ENCODE measurements at places on chromosomes 6 and 20.
A peak's percentile ranks its signal among the peaks of the same experiment; 100 is the strongest.

- DNase-seq = no peak
Observed at GRCh38 chr6:97129106-97129505, 153.9 kb downstream of the MMS22L start.

DNA sequence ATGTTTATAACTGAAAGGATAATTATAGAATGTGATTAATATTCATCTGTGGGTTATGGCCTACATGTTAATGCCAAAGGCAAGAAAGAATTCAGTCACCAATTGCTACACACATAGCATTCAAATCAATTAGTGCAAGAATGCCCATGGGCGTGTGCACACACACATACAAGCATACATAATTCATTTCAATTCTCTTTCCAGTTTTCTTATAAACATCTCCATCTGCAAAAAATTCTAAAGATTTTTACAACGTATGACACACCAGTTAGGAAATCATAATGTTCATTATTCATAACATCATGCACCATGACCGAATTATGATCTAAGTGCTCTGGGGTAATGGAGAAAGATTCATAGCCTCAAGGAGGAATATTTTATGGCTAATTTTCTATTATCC is 111.0 kb upstream of the ADTRP start:
- DNase-seq = peak; percentile 80

DNA sequence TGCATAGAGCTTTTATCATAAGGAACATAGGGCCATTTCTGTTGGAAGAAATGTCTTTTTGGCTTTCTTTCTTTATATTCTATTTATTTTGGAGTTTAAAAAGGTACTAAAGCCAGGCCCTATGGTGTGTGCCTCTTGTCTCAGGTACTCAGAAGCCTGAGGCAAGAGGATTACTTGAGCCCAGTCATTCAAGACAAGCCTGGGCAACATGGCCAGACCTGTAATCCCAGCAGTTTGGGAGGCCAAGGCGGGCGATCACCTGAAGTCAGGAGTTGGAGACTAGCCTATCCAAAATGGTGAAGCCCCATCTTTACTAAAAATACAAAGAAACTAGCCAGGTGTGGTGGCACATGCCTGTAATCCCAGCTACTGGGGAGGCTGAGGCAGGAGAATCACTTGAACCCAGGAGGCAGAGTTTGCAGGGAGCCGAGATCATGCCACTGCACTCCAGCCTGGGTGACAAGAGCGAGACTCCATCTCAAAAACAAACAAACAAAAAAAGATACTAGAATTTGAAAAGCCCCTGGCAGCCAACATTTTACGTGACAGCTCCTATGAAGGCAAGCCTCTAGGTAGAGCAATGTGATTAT is 80.0 kb downstream of the CBFA2T2 start:
- no peak for DNase-seq

- DNase-seq = peak; percentile 47
Observed at GRCh38 chr20:7375905-7376304, 564.4 kb downstream of the HAO1 start.

DNA sequence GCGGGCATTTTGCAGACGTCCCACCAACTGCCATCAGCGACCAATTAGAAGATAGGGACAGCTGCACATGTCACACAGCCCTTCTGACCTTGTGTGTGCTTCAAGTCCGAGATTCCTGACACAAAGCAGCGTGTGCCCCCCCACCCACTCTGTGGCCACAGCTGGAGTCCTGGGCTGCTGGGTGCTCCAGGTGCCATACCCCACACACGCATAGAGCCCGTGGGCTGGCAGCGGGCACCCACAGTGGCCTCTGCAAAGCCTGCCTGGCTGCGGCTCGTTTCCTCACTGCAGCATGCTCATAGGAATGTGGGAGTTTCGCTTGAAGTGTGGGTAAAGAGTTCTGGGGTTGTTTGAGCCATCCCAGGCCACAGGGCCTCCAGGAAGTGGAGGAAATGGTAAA is 2.5 kb upstream of the ADRM1 start:
- no peak for DNase-seq

GRCh38 chr6:105880030-105880492 is 206.1 kb upstream of the PRDM1 start:
- peak; percentile 23 for DNase-seq

DNA sequence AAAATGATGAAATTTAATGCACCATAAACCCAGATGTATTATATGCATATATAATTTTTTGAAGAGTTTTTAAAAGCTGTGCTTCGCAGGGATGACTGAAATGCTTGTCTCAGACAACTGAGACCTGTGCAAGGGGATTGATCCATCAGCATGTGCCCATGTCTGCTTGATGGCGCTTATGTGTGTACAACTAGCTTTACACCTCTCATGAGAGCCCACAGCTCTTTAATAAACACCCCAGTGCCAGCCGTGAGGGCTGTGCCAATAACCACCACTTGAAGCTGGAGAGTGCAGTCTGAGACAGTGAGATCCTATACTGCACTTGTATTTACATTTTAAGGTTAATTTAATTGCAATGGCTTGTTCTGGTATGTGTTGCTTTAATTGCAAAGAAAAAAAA is 225.5 kb downstream of the BCKDHB start:
- DNase-seq = no peak

- no peak for DNase-seq
Observed at GRCh38 chr20:57573894-57574293, 13.0 kb downstream of the PCK1 start.

- no peak for DNase-seq
Observed at GRCh38 chr6:140319209-140319608, 944.8 kb upstream of the CITED2 start.

DNA sequence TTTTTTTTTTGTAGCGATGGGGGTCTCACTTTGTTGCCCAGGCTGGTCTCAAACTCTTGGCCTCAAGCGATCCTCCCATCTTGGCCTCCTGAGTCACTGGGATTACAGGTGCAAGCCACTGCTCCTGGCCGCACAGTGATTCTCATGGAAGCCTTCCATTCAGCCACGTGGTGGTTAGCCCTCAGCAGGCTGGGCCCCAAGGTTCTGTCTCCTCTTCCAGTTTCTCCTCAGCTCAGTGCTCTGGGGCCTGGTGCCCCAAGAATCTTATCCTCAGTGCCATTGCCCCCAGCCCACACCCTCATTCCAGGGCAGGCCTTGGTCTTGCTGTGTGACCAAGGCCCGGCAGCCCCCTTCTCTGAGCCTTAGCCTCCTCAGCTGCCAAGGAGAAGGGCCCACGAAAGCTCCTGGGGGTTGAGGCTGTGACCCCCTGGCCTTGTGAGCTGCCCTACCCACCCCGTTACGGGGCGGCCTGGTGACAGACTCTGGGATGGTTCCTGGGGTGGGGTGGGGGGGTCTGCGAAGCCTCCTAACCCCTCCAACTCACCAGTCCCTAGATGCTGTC is 16.4 kb downstream of the SRC start:
- DNase-seq = no peak

DNA sequence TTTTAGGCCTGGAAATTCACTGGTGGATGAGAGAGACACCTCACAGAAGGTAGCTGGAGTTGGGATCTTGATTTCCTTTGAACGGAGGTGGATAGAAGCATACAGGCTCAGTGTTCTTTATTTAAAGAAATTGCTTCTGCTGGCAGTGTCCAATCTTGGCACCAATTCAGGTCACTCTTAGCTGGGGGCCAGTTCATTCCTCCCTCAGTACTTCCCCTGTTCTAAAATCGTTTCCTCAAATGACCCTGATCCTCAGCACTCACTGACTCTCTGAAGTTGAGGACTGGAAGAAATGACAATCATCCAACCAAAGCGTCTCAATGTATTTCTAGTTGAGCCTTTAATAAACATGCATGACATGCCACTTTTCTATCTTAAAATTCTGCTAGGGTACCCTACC is 472.5 kb upstream of the BTBD3 start:
- no peak for DNase-seq

- no peak for DNase-seq
Observed at GRCh38 chr20:17452441-17452840, 78.7 kb downstream of the BFSP1 start.

DNA sequence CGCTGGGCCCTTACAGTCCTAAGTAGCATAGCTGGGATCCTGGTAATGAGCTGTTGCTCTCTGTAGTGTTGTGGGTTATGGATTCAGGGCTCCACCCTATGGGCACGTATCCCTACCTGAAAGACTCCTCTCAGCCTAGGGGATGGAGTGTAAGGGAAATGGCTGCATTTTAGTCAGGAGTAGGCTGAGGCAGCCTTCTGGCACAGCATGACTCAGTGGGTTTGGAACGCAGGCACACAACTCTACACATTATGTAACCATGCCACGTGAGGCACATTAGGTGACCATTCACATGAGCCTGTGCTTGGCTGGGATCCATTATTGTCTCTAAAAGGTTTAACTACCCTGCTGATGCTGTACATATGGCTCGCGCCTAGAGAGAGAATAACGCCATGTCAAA is 27.8 kb downstream of the HDDC2 start:
- peak; percentile 69 for DNase-seq

- DNase-seq = no peak
Observed at GRCh38 chr6:86118271-86118670, 475.6 kb upstream of the SYNCRIP start.

DNA sequence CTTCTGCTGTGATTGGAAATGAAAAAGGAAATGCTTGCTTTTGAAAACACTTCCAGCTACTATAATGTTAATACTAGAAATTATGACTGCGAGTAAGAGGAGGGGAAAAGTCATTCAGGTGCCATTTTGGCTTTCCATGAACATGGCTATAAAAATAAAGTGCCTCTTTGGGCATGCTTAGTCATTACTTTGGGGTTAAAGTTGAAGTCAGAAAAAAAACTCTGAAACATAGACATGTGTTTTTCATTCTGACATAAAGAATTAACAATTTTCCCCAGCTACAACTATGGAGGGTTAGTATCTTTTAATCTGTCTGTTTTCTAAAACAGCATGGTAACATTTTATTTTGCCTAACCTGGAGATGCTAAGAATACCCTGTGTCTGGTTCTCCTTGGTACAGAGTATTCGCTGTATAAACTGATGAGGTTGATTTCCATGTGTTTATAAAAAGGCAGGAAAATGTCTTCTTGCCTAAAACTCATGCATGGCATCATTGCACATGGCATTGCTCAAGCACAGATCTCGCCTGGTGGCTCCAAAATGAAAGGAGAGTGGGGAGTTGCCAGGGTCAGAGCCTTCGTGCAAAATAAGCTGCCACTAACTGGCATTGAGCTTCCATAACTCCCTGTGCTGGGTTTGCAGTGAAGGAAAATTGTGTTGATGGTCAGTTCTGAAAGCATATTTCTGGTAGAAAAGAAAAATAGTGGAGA is 188.9 kb downstream of the KCNQ5 start:
- DNase-seq = no peak

DNA sequence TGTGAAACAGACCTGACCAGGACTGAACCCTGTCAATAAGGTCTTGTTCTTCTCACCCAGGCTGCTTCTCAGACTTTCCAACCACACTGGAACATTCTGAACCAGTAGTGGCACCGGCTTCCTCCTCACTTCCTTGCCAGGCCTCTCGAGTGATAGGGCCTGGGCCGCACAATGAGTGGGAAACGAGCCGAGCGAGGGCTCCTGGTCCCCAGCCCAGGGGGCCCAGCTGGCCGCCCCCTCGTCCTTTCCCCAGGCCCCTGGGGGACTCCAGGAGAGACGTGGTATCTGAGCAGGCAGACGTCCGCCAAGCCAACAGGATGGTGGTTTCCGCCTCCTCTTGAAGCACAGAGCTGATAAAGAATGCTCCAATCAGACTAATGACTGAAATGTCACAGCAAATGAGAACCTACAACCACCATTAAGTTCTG is 117.9 kb downstream of the GMDS start:
- no peak for DNase-seq

DNA sequence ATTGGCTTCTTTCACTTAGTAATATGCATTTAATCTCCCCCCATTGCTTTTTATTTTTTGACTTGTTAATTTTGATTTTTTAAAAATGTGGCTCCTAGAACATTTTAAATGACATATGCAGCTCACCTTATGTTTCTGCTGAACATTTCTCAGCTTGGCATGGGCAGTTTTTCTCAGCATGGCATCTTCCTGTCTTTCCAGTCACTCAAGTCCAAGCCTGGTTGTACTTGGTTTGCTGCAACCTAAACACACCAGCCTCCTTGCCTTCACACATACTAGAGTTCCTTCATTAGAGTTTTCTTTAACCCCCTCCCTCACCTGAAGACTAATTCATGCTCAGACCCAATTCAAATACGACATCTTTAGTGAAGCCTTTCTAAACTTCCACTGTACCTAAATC is 86.4 kb downstream of the ZHX3 start:
- no peak for DNase-seq

GRCh38 chr6:124599656-124600055 is 362.6 kb upstream of the RNF217 start:
- no peak for DNase-seq

- DNase-seq = no peak
Observed at GRCh38 chr6:70377372-70377771, 35.9 kb upstream of the FAM135A start.

DNA sequence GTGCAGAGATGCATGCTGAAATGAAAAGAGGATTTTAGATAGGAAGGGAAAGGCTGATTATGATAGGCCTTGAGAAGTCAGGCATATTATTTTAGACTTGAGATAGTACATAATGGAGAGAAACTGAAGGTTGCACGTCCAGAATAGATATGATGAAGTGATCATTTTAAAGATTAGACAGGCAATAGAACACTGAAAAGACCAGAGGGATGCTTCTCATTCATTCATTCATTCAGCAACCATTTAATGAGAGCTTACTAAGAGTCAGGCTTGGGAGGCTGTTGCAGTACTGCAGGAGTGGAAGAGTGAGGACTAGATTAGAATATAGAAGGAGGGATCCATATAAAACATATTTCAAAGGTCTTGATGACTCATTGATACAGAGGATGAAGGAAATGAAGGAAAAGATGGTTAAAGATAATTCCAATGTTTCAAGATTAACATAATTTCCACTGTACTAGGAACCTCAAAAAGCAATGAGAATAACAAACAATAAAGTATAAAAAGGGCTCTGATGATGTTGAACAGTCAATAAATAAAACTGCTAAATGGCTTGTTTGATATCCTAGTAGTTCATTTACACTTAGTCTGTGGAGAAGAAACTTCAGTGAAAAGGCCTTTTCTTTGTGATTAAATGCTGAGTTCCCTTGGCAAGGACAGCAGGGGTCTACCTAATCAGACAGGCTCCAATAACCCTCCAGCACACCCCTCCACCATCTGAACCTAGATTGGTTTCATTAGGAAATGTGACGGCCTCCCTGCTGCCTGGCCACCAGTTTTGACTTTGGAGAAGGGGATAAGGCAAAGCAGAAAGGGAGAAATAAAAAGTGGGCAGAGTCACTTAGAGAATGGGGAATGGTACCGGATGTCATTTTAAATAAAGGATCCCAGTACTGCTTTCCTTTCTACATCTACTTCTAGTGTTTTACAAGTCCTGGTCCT is 5.3 kb upstream of the FBXO9 start:
- no peak for DNase-seq

GRCh38 chr6:125850361-125850760 is 59.6 kb downstream of the NCOA7 start:
- DNase-seq = no peak

- no peak for DNase-seq
Observed at GRCh38 chr20:24627926-24628325, 158.5 kb downstream of the SYNDIG1 start.

GRCh38 chr20:11957911-11958310 is 40.2 kb downstream of the BTBD3 start:
- no peak for DNase-seq
